ENCODE measurements at places on chromosomes 7 and 10. TPM values are rescaled to one million over a fixed set of nuclear protein-coding genes. Genes with fewer than 3 reads are reported as not detected.

Gene TMEM139
- total RNA-seq, result 0.91 TPM

Gene NODAL
- not detected for total RNA-seq

Gene LIPK
- total RNA-seq, result not detected

Gene CTAGE4
- total RNA-seq, result 0.05 TPM

Gene LRRN3
- 0.02 TPM for total RNA-seq

Gene CTBP2
- total RNA-seq, result 119 TPM
